ENCODE measurements at places on chromosomes 1 and 21. TPM values are rescaled to one million over a fixed set of nuclear protein-coding genes. Genes with fewer than 3 reads are reported as not detected.

The HRNR gene
- total RNA-seq = not detected

- DNase-seq = no peak
- no peak overlapping the region for H3K4me3 ChIP-seq
- H3K36me3 ChIP-seq = peaks cover 11% of the 10 kb centered on the region
- peaks cover 12% of the 10 kb centered on the region for H3K4me1 ChIP-seq
- no peak overlapping the region for H3K27ac ChIP-seq
- H3K27me3 ChIP-seq = no peaks in the 10 kb centered on the region
Measured at GRCh38 chr1:64884261-64885040, 81.9 kb downstream of the JAK1 start.

DNA sequence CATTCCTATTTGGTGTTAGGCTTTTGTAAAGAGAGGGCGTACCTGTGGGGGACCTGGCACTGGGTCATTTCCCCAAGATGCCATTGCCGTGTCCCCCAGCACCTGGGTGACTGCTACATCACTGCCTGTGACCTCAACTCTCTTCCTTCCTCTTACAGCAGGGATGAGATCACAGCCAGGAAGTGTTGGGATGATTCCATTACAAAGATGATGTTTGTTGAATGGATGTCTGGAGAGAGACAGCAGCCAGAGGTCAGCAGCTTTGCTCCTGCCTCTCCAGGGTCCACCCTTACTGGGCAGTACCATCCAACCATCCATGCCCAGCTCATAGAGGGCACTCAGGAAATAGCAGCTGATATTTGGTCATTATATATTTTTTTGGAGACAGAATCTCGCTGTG lies 35.1 kb downstream of the TMEM51 start:
- peaks cover 40% of the 10 kb centered on the region for H3K4me1 ChIP-seq
- peak overlapping the region; percentile 55 for H3K27ac ChIP-seq
- H3K36me3 ChIP-seq = no peaks in the 10 kb centered on the region
- no peak overlapping the region for H3K4me3 ChIP-seq

DNA sequence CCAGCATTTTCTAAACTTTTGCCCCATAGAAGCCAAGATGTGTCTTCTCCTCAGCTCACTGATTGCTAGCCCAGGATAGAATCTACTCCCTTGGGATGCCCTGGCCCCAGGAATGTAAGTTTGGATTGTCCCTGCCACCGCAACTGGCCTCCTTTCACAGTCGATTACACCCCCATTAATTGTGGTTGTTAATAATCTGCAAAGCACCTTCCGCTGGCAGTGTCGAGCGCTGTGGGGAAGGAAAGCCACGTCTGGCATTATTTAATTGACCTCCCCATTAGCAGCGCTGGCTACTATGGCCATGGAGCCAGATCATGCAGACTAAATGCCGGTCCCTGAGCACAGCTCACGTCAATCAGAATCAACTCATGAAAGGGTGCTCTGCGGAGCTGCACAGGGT lies 597.3 kb upstream of the PLXNA2 start:
- H3K4me3 ChIP-seq = no peak overlapping the region
- peaks cover 23% of the 10 kb centered on the region for H3K27me3 ChIP-seq
- no peaks in the 10 kb centered on the region for H3K36me3 ChIP-seq
- no peak overlapping the region for H3K27ac ChIP-seq
- no peak for DNase-seq

- DNase-seq = no peak
- no peaks in the 10 kb centered on the region for H3K36me3 ChIP-seq
- H3K4me3 ChIP-seq = no peak overlapping the region
- H3K27me3 ChIP-seq = peaks cover 8% of the 10 kb centered on the region
Measured at GRCh38 chr1:1356166-1356795, 2.1 kb downstream of the MXRA8 start.

DNA sequence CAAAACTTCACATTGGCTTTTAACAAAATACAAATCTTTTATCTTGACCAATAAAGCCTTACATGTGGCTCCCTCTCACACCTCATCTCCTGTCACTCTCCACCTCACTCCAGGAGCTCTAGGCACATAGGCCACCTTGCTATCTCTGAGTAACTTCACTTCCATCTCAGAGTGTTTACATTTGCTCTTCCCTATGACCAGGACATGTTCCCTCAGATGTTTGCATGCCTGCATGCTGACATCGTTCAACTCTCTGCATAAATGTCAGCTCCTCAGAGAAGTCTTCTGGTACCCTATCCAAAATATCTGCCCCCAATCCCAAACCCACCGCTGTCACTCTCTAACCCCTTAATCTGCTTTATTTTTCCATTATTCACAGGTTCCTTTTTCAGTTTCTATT lies 110.9 kb downstream of the TOMM20 start:
- H3K27ac ChIP-seq = no peak overlapping the region
- H3K36me3 ChIP-seq = no peaks in the 10 kb centered on the region
- peaks cover 40% of the 10 kb centered on the region for H3K4me1 ChIP-seq
- H3K4me3 ChIP-seq = no peak overlapping the region

- H3K27ac ChIP-seq = no peak overlapping the region
- no peak for DNase-seq
- peak overlapping the region; percentile 47 for H3K4me3 ChIP-seq
- peaks cover 5% of the 10 kb centered on the region for H3K36me3 ChIP-seq
- no peaks in the 10 kb centered on the region for H3K27me3 ChIP-seq
Measured at GRCh38 chr1:112855152-112855828, 100.7 kb downstream of the SLC16A1 start.

DNA sequence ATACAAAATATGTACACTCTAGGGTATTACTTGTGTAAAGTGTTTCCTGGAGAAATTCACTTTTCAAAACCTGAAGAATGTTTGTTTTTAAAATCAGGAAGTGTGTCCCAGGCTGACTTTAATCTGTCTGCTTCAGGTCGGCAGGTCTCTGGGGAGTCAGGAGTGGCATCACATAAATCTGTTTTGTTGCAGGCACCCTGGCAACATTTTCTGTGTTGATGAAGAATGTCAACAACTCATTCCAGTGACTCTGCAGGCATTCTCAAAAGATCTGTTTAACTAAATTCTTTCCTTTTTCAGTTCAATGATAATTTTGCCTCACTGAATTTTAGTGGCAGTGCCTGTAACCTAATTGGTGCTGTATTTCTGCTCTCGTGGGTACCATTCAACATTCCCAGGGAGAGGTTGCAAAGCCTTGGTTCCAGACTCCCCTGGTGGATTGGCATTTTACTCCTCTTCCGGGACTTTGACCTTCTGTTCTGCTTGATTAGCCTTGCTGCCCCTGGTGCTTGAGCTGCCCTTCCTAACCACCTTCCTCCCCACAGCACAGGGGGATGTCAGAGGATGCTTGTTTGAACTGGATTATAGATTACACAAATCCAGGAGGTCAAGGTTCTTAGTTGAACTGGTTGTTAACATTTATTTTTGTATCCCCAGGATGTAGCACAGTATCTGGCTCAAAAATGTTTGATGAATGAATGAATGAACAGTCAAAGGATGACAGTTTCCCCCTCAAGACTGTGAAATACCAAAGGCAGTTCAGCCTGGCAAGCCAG lies 55.4 kb upstream of the LPGAT1 start:
- no peak for DNase-seq
- peaks cover 29% of the 10 kb centered on the region for H3K4me1 ChIP-seq
- no peak overlapping the region for H3K27ac ChIP-seq

GRCh38 chr1:227901906-227902640 lies 45.7 kb downstream of the WNT9A start:
- H3K27ac ChIP-seq = peak overlapping the region; percentile 24
- no peak for DNase-seq
- peaks cover 8% of the 10 kb centered on the region for H3K4me1 ChIP-seq
- H3K36me3 ChIP-seq = no peaks in the 10 kb centered on the region
- no peaks in the 10 kb centered on the region for H3K27me3 ChIP-seq

Data from type B pancreatic cell (in vitro differentiated cells).